ENCODE measurements at places on chromosomes 12 and 14.
A peak's percentile ranks its signal among the peaks of the same experiment; 100 is the strongest.

DNA sequence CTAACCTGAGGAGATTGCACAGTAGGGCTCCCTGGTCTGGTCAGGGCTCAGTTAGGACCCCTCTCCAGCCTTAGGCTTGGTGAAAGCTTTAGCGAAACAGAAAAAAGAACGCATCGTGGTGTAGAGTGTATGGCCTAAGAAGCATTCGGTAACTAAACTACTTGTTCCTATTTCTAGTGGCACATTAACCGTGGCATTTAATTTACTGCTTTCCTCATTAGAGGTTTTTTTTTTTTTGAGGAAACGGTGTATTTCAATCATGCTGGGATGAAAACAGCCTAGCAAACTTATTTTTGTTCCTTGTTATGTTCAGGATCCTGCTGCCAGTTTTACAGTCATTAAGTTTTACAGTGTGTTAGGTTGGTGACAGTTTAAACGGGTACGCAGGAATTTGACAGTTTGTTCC, 518 bp upstream of the OSBPL8 start:
- no peak for DNase-seq

GRCh38 chr14:57382283-57382682, 8.1 kb upstream of the NAA30 start:
- DNase-seq: no peak

DNA sequence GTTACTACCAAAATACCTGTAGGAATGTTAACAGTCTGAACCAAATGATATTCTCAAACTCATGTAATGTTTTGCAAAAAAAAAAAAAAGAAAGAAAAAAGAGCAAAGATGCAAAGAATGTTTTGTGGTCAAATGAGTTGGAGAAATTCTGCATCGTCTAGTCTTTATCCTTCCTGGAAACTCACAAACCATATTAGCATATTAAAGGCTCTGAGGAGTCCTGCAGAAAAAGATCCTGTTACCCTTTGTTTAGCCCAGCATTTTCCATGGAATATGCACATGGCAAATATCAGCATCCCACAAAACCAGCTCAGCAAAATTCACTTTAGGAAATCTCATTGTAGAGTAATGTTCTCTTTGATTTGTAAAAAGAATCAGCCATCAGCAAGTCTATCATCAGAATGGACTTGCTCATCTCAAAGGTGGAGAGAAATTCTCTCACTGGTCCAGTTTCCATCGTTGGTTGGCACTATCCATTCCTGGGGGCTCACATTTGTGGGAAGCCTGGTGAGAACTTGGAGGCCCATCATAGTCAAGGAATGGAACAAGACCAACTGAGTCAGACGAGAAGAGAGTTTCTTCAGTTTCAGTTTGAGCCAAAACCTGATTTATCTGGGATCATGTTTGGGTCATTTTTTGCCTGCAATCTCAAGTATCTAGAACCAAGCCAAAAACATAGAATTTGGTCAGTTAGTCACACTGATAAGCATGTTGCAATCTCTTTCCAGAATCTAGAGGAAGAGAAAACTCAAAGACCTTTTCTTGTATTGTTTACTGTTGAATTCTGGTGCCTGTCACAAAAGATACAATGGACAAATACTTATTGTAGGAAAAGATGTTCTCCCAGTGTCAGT, 129.8 kb downstream of the TBX5 start:
- no peak for DNase-seq

GRCh38 chr14:105465209-105466031, 9.2 kb upstream of the CRIP2 start:
- DNase-seq: no peak

GRCh38 chr12:121537814-121538698, 42.8 kb downstream of the KDM2B start:
- DNase-seq: peak; percentile 50

GRCh38 chr14:90785876-90786450, 30.3 kb downstream of the TTC7B start:
- no peak for DNase-seq

Measured in T-helper 17 cell (primary cell).